Cerebellar nuclear complex (tissue), 1 donor: ENCODE measurements at places on chromosomes 12 and 14.

DNA sequence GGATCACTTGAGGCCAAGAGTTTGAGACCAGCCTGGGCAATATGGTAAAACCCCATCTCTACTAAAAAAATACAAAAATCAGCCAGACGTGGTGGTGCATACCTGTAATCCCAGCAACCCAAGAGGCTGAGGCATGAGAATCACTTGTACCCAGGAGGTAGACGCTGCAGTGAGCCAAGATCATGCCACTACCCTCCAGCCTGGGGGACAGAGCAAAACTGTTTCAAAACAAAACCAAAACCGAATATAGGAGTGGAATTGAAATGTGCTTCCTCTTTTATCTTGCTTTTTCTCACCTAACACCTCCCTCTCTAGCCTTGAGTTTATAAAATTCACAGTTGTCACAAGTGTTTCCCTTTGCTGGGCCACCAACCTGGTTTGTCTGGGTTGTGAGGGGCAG is 181.9 kb downstream of the PAH start:
- no peak for DNase-seq

- no peak for DNase-seq
These were observed 35.5 kb downstream of the PLXNC1 start for GRCh38 chr12:94183708-94184379.

GRCh38 chr12:109270494-109270893 is 38.6 kb downstream of the FOXN4 start:
- no peak for DNase-seq

- no peak for DNase-seq
These were observed 19.4 kb downstream of the PPP2R5C start for GRCh38 chr14:101780887-101781239.

DNA sequence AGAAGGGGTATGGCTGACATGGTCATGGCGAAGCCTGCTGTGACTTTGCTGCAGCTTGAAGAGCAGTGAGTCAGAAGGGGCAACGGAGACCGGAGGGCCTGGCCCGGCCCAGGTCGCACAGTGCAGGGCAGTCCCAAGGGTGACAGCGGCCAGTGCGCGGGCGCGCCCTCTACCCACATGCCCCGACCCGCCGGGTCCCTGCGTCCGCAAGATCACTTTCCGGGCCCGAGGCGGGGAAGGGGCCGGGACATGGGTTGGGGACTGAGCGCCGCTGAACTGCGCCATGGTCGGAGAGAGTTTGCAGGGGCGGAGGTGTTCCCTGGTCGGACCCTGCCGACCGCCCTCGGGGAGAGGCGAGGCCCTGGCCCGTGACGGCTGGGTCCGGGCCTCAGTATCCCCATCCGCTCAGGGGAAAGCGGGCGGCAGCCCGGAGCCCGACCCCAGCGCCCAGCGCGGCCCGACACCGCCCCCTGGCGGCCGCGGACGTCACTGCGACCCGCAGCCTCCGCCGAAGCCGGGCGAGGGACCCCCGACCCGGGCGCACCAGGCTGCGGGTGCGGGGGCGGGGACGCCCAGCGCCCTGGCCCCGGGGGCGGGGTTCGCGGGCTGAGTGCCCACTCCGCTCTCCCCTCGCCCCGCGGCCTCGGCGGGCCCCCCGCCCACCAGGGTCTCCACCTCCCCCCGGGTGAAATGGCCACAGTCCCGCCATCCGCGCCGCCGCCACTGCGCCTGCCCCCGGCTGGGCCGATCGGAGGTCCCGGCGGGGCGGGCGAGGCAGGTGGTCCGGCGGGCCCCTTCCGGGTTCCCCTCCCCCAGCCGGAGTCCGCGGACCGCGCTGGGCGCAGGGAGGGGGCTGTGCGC is 7.2 kb upstream of the ANKRD9 start:
- no peak for DNase-seq

- no peak for DNase-seq
These were observed 264.4 kb downstream of the EFCAB11 start for GRCh38 chr14:89690139-89690538.

- DNase-seq: no peak
These were observed 163.7 kb downstream of the MYRFL start for GRCh38 chr12:69988481-69989321.

DNA sequence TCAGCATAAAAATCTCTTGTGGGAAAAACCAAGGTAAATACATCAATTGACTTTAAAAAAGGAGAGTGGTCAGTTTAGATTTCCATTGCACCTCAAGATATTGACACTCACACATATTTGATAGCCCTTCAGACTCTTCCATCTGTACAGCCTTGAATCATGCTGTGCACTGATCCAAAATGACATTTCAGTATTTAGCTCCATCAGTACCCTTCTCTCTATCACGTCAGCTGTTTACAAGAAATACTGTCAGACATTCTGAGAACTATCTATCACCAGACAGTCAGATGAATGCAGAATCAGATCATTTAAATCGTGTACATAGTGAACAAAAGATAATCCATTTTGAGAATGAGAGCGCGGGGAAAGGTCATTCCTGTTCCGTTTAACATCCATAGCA is 511.9 kb downstream of the RPL10L start:
- DNase-seq: no peak

DNA sequence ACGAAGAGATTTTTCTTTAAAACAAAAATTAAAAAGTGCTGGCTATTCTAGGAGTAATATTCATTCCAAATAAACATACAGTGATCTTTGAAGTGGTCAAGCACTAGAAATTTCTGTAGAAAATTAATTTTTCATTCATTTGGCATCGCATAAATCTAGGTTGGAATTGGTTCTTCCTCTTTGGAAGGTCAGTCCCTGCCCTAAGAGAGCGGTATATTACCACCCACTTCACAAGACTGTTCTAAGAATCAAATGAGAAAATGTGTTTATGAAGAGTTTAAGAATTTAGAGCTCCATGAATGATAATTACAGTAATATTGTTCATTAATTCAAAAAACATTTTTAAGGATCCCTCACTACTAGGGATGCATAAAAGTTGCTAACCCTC is 444 bp upstream of the GEMIN2 start:
- DNase-seq: no peak

- DNase-seq: no peak
These were observed 597.7 kb downstream of the DIO2 start for GRCh38 chr14:79613625-79614024.

DNA sequence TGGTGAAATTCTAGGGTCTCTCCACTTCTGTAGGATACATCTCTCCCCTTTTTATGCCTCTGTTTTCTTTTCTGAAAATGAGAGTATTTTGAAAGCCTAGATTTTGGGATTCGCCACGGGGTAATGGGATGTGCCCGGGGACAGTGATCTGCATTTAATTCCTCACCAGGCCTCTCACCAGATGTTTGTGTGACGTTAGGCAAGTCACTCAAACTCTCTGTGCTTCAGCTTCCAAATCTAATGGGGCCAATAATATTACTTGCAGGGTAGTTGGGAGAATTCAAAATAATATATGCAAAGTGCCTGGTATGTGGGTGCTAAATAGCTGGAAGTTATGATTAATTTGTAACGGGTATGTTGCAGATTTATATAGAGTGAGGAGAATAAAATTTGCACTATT is 78.8 kb downstream of the C12orf75 start:
- no peak for DNase-seq

- no peak for DNase-seq
These were observed 168.1 kb upstream of the PRICKLE1 start for GRCh38 chr12:42757624-42758119.

DNA sequence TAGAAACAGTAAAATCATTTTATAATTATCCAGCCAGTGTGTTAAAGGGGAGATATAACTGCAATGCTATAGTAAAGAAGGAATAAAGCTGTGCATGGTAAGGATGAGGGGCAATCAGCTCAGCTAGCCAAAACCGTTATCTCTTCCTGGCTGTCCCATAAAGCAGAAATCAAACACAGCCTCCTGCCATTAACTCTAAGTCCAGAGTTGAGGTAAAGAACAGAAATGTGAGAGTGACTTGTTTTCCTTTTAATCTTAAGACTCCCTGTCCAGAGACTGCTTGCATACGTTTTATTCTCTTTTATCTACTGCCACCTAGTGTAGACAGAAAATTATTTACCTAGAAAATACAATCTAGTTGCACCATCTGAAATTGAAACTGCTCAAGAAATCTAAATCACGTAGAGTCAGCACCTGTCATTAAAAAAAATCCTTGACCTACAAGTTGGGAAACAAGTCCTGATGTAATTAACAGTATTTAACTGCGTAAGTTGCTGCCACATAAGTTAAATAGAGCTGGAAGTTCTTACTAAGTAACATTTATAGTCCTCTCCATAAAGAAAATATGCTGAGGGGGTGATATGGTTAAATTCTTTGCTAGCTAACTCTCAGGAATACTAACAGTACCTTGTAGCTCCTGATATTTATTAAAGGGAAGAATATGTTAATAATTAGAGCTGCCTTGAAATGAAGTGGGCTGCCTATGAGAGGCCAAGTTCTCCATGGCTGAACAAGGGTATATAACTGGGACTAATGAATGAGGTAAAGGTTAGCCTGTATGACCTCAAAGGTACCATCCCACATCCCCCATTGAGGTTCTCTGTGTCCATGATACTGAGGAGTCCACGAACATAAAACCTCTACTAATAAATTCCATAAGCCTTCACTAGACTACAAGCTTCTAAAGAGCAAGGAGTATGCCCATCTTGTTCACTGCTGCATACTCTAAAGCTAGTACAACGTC is 62.7 kb downstream of the GALNT4 start:
- no peak for DNase-seq

GRCh38 chr12:83664650-83665049 is 977.9 kb downstream of the TMTC2 start:
- DNase-seq: no peak

DNA sequence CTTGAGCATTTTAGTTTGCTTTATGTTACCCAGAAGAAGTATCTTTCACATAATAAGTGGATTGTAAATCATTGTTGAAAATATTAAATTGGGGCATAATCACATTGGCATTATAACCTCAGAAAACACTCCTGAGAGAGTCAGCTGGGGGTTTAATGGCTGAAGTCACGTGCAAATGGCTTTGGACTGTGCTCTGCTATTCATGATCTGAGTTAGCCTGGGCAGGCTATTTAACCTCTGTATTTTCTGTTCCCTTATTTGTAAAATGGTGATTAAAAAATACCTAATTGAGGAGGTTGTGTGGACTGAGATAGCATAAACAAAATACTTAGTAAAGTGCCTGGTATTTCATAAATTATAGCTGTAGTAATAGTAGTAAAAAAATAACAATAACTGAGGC is 24.9 kb downstream of the KCNA5 start:
- DNase-seq: no peak

- DNase-seq: no peak
These were observed 18.2 kb downstream of the IFNG-AS1 start for GRCh38 chr12:68007466-68007865.

- DNase-seq: no peak
These were observed 259.9 kb upstream of the GARIN6 start for GRCh38 chr12:99387661-99388060.

GRCh38 chr14:61111209-61111665 is 130.2 kb downstream of the SLC38A6 start:
- no peak for DNase-seq

- DNase-seq: no peak
These were observed 723 bp downstream of the KIF21A start for GRCh38 chr12:39441963-39442830.

- DNase-seq: no peak
These were observed 30.8 kb downstream of the KIF26A start for GRCh38 chr14:104169005-104169698.

DNA sequence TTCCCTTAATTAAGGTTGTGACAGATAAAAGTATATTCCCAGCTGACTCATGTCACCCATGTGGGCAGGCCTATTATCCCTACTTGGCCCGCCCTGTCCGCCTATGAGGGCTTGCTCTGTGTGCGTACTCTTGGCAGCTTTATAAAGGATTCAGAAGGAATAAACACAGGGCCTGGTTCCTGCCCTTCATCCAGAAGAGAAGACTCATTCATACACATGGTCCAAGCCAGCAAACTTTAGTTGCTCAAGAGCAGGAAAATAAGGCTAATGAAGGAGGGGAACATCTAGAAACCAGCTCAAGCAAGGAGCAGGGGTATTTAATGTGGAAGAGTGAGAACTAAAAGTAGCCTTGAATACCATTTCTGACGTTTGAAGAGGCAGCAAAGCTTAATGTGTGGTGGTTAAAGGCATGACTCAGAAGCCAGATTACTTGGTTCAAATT is 141.9 kb downstream of the CRADD start:
- no peak for DNase-seq

GRCh38 chr12:49806321-49806813 is 21.8 kb downstream of the NCKAP5L start:
- no peak for DNase-seq

DNA sequence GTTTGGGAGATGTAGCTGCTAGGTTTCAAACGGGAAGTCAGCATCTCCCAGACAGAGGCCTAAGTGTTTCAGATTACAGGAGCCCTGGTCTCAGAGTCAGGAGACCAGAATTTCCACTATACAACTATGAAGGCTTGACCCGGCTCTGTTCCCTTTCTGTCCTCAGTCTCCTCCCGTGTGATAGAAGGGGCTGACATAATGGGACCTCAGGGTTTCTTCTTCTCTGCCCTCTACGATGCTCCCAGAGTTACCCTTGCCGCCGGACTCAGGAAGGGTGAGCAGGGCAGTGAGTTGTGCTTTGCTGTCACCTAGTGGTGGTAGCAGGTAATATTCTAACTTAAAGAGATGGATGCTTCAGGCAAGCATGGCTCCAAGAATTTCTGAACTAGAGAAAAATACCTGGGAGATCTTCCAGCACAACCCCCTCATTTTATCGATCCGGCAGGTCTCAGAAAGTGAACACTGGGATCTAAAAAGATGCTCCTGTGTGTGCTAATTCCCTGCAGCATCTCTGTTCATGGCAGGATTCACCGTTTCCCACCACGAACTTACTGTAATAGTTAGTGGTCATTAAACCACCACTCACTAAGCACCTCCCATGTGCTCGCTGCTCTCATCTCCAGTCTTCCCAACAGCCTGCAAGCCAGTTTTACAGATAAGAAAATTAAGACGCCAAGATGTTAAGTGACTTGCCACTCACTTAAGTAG is 84.4 kb downstream of the VWF start:
- no peak for DNase-seq

DNA sequence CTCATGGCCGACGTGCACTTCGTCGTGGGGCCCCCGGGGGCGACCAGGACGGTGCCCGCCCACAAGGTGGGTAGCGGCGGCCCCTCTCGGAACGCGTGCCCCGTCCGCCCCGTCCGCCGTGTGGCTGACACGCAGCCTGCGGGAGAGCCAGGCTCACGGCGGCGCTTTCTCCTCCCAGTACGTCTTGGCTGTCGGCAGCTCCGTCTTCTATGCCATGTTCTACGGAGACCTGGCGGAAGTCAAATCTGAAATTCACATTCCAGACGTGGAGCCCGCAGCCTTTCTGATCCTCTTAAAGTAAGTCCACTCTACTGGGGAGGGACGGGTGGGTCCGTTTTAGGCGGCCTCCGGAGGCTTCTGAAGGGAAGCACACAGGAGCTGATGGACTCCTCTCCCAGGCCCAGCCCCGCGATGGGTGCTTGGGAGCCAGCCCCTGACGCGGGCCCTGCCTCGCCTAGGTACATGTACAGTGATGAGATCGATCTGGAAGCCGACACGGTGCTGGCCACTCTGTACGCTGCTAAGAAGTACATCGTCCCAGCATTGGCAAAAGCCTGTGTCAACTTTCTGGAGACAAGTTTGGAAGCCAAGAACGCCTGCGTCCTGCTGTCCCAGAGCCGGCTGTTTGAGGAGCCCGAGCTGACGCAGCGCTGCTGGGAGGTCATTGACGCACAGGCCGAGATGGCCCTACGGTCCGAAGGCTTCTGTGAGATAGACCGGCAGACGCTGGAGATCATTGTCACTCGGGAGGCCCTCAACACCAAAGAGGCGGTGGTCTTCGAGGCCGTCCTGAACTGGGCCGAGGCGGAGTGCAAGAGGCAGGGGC is 1.1 kb downstream of the BTBD6 start:
- DNase-seq: no peak
